ENCODE measurements at places on chromosomes 16 and 17.

GRCh38 chr16:1142911-1143310 lies 10.0 kb upstream of the CACNA1H start:
- H3K27me3 ChIP-seq, result peaks cover 4% of the 10 kb centered on the region
- no peaks in the 10 kb centered on the region for H3K36me3 ChIP-seq
- no peaks in the 10 kb centered on the region for H3K4me1 ChIP-seq
- H3K4me3 ChIP-seq, result no peak overlapping the region
- H3K27ac ChIP-seq, result no peak overlapping the region

DNA sequence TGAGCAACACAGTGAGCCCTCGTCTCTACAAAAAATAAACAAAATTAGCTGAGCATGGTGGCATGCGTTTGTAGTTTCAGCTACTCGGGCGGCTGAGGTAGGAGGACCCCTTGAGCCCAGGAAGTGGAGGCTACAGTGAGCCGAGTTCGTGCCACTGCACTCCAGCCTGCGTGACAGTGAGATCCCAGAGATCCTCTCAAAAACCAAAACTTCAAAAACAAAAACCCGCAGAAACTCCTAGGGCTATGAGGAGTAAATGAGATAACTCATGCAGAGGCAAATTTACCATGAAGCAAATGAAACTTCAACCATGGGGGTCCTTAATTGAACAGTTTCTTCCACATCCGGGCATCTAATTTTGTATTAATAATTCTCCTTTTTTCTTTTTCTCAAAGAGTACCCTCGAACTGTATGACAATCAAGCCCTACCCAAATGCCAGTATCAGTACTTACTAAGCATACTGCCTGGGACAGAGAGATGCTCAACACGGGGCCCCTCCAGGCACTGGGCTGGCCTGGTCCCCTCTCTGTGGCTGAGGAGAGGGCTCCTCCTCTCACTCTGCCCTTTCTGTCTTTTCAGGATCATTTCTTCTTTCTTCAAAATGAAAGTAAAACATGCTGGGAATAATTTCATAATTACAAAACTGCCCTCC lies 789 bp upstream of the PIPOX start:
- H3K27ac ChIP-seq, result no peak overlapping the region
- H3K36me3 ChIP-seq, result no peaks in the 10 kb centered on the region
- no peaks in the 10 kb centered on the region for H3K27me3 ChIP-seq
- no peak overlapping the region for H3K4me3 ChIP-seq

- DNase-seq, result no peak
- H3K27ac ChIP-seq, result no peak overlapping the region
- no peaks in the 10 kb centered on the region for H3K36me3 ChIP-seq
- H3K27me3 ChIP-seq, result no peaks in the 10 kb centered on the region
- H3K4me1 ChIP-seq, result no peaks in the 10 kb centered on the region
These were observed 153.3 kb downstream of the WWOX start for GRCh38 chr16:78252757-78253156.

- H3K36me3 ChIP-seq, result no peaks in the 10 kb centered on the region
- no peak overlapping the region for H3K27ac ChIP-seq
- H3K4me1 ChIP-seq, result no peaks in the 10 kb centered on the region
These were observed 646 bp downstream of the KIF22 start for GRCh38 chr16:29790949-29791844.
